Sciatic nerve (tissue), 2 donors: ENCODE measurements at places on chromosomes 2 and 18. TPM values are rescaled to one million over a fixed set of nuclear protein-coding genes. Genes with fewer than 3 reads are reported as not detected.

PTPRN gene
- total RNA-seq, result 0.58 TPM

CCDC141 gene
- 12.3 TPM for total RNA-seq

MATN3 gene
- 8.8 TPM for total RNA-seq

NETO1 gene
- total RNA-seq, result 6.0 TPM

SKOR2 gene
- total RNA-seq, result not detected

ABCG5 gene
- not detected for total RNA-seq
